Glutamatergic neuron (in vitro differentiated cells): ENCODE measurements at places on chromosomes 2 and 18. TPM values are rescaled to one million over a fixed set of nuclear protein-coding genes. Genes with fewer than 3 reads are reported as not detected.

Gene MAP3K19
- total RNA-seq: not detected

DNA sequence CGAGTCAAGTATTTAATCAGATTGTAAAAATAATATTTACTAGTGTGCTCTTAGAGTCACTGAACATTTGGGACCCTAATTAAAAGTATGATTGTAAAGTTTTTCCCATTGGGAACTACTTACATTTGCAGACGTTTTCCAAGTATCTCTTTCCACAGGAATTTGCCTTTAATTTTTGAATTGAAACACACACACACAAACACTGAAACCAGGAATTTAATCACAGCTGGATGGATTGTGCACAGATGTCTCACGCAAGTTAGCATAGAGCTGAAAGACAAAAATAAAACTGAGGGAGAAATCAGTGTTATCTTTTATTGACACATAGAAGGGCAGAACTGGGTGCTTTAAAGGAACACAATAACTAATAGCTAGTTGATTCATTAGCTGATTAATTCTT, 230.7 kb downstream of the RND3 start:
- no peak for DNase-seq

Gene CROCC2
- total RNA-seq: not detected

DNA sequence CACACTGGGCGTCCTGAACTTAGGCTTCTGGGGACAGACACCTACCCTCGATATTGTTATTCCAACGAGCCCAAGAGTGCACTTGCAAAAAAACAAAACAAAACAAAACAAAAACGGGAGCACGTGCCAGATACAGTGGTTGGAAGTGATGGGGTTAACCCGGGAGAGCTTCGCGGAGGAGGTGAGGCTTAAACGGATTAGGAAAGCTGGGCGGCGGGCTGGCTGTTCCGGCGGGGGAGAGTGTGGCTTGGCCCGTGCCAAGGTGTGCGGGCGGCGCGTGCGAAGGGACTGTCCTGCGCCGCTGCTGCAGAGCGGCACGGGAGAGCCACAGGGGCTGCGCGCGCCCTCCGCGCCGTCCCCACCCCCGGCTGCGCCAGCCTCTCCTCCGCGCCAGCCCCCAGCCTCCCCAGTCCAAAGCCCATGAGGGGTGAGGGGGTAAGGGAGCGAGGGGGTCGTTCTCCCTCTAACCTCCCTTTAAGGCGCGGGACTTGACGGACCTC, 1.5 kb upstream of the SLC30A3 start:
- DNase-seq: no peak

DNA sequence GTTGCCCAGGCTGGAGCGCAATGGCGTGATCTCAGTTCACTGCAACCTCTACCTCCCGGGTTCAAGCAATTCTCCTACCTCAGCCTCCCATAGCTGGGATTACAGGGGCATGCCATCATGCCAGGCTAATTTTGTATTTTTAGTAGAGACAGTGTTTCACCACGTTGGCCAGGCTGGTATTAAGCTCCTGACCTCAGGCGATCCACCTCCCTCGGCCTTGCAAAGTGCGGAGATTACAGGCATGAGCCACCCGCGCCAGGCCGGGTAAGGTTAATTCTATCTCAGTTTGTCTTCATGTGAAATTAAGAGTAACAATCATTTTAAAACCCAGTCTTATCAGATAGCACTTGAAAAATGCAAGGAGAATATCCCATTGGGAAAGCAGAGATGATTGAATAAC, 1681.7 kb upstream of the DDX18 start:
- no peak for DNase-seq

DNA sequence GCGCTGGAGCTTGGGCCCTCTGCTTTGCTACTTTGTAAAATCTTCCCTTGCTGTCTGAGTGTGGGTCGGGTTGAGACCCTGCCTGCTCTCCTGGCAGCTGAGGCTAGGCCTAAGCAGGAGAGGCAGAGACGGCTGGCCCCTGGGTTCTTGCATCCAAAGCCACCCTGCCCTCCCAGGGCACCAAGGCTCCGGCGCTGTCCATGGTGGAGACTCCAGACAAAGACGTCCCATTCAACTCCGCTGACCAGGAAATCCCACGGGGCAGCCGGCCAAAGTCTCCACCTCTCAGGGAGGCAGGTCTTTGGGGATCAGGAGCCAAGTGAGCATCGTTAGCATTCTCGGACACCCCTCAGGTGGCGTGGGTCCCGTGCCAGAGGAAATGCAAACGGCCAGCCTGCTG, 2.6 kb upstream of the PRLH start:
- DNase-seq: no peak
